Epithelial cell of alveolus of lung (primary cell): ENCODE measurements at places on chromosomes 5 and 9. TPM values are rescaled to one million over a fixed set of nuclear protein-coding genes. Genes with fewer than 3 reads are reported as not detected.

Gene LOX
- 123 and 125 TPM in 2 replicates for total RNA-seq

Gene NUTM2F
- not detected in 2 replicates for total RNA-seq

Gene MAP1B
- 58.9 and 234 TPM in 2 replicates for total RNA-seq

Gene DOCK2
- 1.6 and 3.6 TPM in 2 replicates for total RNA-seq

Gene CDC14B
- 11.8 and 18.3 TPM in 2 replicates for total RNA-seq

Gene HRH2
- total RNA-seq, result not detected in 2 replicates

Gene SPATA31E1
- total RNA-seq, result not detected in 2 replicates

Gene NTNG2
- 0.91 and 1.3 TPM in 2 replicates for total RNA-seq

Gene PTPN3
- total RNA-seq, result 1.2 and 3.0 TPM in 2 replicates

Gene TAF9
- total RNA-seq, result 50.5 and 65.2 TPM in 2 replicates

Gene IGFBPL1
- not detected in 2 replicates for total RNA-seq

Gene DNAJB5
- 14.5 and 23.1 TPM in 2 replicates for total RNA-seq

Gene ZNF484
- total RNA-seq, result 5.2 and 10.3 TPM in 2 replicates

Gene NMUR2
- 0.24 TPM in 1 of 2 replicates, not detected in the other for total RNA-seq

Gene MARCHF3
- 2.0 and 6.6 TPM in 2 replicates for total RNA-seq

Gene IL5
- total RNA-seq, result not detected in 2 replicates

Gene IFNA2
- total RNA-seq, result not detected in 2 replicates

Gene NR2F1-AS1
- total RNA-seq, result 25.6 and 33.9 TPM in 2 replicates

Gene SLC25A2
- not detected in 2 replicates for total RNA-seq

Gene ANKRD20A1
- total RNA-seq, result 0.13 TPM in 1 of 2 replicates, not detected in the other

Gene ROPN1L
- 0.39 TPM in 1 of 2 replicates, not detected in the other for total RNA-seq

Gene SH3PXD2B
- total RNA-seq, result 30.8 and 33.9 TPM in 2 replicates
